Stimulated activated CD4-positive, alpha-beta T cell treated with anti-CD3 and anti-CD28 coated beads, Interleukin-1b, Interleukin-23, amount 100 ng/mL, for 1 hour (primary cell): ENCODE measurements at places on chromosomes 7 and 10.

- no peak for DNase-seq
Observed at GRCh38 chr7:47087866-47088265, 494.0 kb downstream of the TNS3 start.

GRCh38 chr7:24717247-24717622 is 40.0 kb downstream of the GSDME start:
- DNase-seq: no peak

- DNase-seq: no peak
Observed at GRCh38 chr10:93346694-93347093, 135.4 kb downstream of the MYOF start.

- DNase-seq: no peak
Observed at GRCh38 chr7:20330928-20331909, 519 bp downstream of the ITGB8 start.

GRCh38 chr10:53315709-53316108 is 543.1 kb upstream of the MBL2 start:
- no peak for DNase-seq

- no peak for DNase-seq
Observed at GRCh38 chr7:4765776-4766490, 9.5 kb upstream of the AP5Z1 start.

- DNase-seq: no peak
Observed at GRCh38 chr10:34477249-34477648, 337.8 kb downstream of the PARD3 start.

DNA sequence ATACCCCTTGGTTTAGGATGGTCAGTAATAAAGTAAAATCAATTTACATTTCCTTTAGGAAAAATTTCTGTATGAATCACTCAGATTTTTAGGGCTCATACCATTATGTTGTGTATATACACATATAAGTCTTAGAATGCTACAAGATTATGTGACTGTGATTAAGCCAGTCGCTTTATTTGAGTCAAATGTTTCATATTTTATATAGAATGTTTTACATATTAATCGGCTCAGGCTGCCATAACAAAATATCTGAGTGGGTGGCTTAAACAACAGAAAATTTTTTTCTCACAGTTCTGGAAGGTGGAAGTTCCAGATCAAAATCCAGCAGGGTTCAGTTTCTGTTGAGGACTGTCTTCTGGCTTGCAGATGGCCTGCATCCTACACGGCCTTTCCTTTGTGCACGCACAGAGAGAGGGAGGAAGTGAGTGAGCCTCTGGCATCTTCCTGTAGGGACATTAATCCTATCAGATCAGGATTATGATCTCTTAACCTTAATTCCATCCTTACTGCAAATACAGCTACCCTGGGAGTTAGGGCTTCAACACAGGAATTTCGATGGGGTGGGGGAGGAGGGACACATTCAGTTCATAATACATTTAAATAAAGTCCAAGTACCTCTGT is 198.0 kb downstream of the PHF14 start:
- DNase-seq: no peak

DNA sequence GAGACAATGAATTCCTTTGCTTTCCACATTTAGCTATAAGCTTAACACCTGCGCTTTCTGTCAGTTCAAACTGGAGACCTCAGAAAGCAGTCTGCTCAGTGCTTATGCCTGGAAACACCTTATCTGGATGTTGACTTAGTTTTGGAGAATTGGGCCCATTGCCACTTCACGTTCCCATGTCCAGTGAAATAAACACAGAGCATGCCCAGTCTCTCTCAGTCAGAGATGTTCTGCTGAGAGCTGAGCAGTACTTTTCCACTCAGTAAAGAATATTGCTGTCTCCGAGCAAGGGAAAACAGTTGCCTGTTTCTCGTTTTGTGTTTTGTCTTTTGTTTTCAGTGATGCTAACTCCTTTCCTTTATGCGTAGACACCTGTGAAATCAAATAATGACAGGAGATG is 83.2 kb upstream of the PRR15 start:
- DNase-seq: no peak

GRCh38 chr10:116271593-116272439 is 1.2 kb downstream of the GFRA1 start:
- DNase-seq: no peak

DNA sequence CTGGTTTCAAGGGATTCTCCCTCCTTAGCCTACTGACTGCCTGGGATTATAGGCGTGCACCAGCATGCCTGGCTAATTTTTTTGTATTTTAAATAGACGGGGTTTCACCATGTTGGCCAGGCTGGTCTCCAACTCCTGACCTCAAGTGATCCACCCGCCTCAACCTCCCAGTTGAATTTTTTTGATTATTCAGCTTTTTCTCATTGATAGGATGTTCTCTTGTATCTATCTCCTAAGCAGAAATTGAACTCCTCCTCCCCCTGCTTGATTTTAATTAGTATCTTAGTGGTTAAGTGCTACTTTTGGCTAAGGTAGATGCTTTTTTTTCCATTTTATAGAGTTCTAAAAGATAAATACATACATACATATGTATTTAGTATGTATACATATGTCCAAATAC is 101.0 kb downstream of the ZNF277 start:
- DNase-seq: no peak
